ENCODE measurements at places on chromosomes 7 and 10. TPM values are rescaled to one million over a fixed set of nuclear protein-coding genes. Genes with fewer than 3 reads are reported as not detected.
A peak's percentile ranks its signal among the peaks of the same experiment; 100 is the strongest.

Gene TAF6
- total RNA-seq, result 34.9 TPM

Gene PLPP4
- 0.38 TPM for total RNA-seq

Gene ARMC3
- total RNA-seq, result not detected

- H3K27ac ChIP-seq, result no peak overlapping the region
- no peak overlapping the region for H3K4me3 ChIP-seq
- no peaks in the 10 kb centered on the region for H3K27me3 ChIP-seq
- DNase-seq, result no peak
- no peaks in the 10 kb centered on the region for H3K4me1 ChIP-seq
- H3K36me3 ChIP-seq, result no peaks in the 10 kb centered on the region
Observed at GRCh38 chr10:104492329-104492940, 138.8 kb downstream of the CFAP58 start.

GRCh38 chr7:47648275-47648925, 66.5 kb upstream of the TNS3 start:
- H3K4me1 ChIP-seq, result peaks cover 17% of the 10 kb centered on the region
- DNase-seq, result no peak
- no peaks in the 10 kb centered on the region for H3K36me3 ChIP-seq
- no peak overlapping the region for H3K27ac ChIP-seq
- H3K4me3 ChIP-seq, result no peak overlapping the region

GRCh38 chr10:111989136-111989911, 194.2 kb downstream of the GPAM start:
- H3K27ac ChIP-seq, result no peak overlapping the region
- no peaks in the 10 kb centered on the region for H3K27me3 ChIP-seq
- no peak overlapping the region for H3K4me3 ChIP-seq
- H3K4me1 ChIP-seq, result no peaks in the 10 kb centered on the region
- H3K36me3 ChIP-seq, result no peaks in the 10 kb centered on the region
- no peak for DNase-seq

DNA sequence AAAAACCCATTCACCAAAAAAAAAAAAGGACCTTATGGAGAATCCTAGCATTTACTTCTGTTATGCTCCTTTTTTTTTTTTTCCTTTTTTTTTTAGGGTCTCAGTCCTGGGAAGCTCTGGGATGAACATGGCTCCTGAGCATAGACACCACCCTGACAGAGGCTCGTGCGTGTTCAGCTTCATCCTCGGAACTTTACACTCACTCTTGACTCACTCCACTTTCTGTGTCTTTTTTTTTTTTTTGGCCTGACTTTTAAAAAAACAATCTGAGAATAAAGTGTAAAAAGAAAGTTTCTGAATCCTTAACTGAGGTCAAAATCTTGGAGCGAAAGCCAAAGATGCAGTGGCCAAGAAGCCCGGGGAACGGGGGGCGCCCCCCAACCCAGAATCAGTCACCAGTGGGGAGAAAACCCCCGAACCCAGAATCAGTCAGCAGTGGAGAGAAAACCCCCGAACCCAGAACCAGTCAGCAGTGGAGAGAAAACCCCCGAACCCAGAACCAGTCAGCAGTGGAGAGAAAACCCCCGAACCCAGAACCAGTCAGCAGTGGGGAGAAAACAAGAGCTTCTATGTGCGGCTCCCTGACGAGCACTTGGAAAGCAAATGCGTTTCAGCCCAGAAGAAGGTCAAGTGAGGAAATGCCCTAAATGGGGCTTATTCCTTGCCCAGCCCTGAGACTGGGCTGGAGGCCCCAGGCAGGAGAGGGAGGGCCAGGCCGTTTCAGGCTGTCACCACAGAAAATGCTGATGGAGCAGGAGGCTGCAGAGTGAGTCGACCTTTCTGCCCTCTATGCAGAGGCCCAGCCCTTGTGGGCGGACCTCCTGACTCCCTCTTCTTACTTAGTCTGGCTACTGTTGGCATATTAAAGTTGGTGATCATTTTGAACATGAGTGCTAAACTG, 19.0 kb upstream of the PFKP start:
- H3K27ac ChIP-seq, result no peak overlapping the region
- H3K4me1 ChIP-seq, result peaks cover 8% of the 10 kb centered on the region
- H3K36me3 ChIP-seq, result no peaks in the 10 kb centered on the region
- no peak overlapping the region for H3K4me3 ChIP-seq
- H3K27me3 ChIP-seq, result no peaks in the 10 kb centered on the region
- no peak for DNase-seq

GRCh38 chr7:22698767-22699166, 28.2 kb upstream of the IL6 start:
- H3K4me3 ChIP-seq, result no peak overlapping the region
- H3K36me3 ChIP-seq, result no peaks in the 10 kb centered on the region
- H3K27ac ChIP-seq, result no peak overlapping the region
- no peak for DNase-seq
- H3K4me1 ChIP-seq, result peaks cover 23% of the 10 kb centered on the region

- no peaks in the 10 kb centered on the region for H3K36me3 ChIP-seq
- no peak overlapping the region for H3K4me3 ChIP-seq
- H3K4me1 ChIP-seq, result no peaks in the 10 kb centered on the region
- no peak overlapping the region for H3K27ac ChIP-seq
Observed at GRCh38 chr10:8577686-8578085, 523.2 kb downstream of the GATA3 start.

GRCh38 chr10:73076360-73077183, 20.1 kb downstream of the P4HA1 start:
- DNase-seq, result no peak
- H3K4me1 ChIP-seq, result peaks cover 10% of the 10 kb centered on the region
- H3K4me3 ChIP-seq, result peak overlapping the region; percentile 7

DNA sequence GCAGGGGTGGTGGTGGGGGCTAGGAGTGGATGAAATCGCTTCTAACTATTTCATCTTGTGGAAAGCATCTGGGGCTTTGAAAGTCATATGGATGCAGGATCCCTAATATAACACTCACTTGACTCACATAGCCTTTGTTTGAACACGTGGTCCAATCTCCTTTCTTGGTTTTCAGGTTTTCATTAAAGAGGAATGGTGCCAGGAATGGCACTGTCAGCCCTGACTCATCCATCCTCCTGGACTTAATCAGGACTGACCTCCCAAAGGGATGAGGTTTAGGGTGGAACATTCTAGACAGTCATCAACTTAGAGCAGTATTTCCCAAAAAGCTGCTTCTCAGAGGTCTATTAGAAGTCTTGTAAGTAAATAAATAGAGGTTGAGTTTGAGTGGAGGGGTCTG, 162.0 kb upstream of the PLXNA4 start:
- no peaks in the 10 kb centered on the region for H3K36me3 ChIP-seq
- peaks cover 11% of the 10 kb centered on the region for H3K4me1 ChIP-seq
- H3K27me3 ChIP-seq, result no peaks in the 10 kb centered on the region
- H3K27ac ChIP-seq, result no peak overlapping the region
- DNase-seq, result no peak
- H3K4me3 ChIP-seq, result no peak overlapping the region

GRCh38 chr10:99341860-99342490, 12.8 kb downstream of the CNNM1 start:
- no peak for DNase-seq
- no peaks in the 10 kb centered on the region for H3K27me3 ChIP-seq

- no peak overlapping the region for H3K27ac ChIP-seq
- H3K36me3 ChIP-seq, result no peaks in the 10 kb centered on the region
- no peak overlapping the region for H3K4me3 ChIP-seq
- H3K27me3 ChIP-seq, result no peaks in the 10 kb centered on the region
- H3K4me1 ChIP-seq, result no peaks in the 10 kb centered on the region
Observed at GRCh38 chr7:23065974-23066373, 39.6 kb upstream of the KLHL7 start.

DNA sequence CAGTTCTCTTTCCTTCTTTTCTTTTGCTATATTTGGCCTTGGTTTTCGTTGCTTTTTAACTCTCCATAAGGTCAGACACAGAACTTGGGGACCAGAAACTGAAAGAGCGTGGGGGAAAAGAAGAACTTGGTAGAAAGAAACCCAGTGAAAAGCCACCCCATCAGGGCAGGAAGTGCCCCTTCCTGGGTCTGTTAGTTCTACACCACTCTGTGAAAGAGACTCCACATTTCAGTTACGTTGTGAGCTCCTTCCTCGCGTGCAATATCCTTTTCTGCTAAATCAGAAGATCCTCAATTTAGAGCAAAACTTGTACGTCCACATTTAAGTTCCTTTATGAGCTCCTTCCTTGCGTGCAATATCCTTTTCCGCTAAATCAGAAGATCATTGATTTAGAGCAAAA, 220.6 kb upstream of the FOXK1 start:
- no peaks in the 10 kb centered on the region for H3K4me1 ChIP-seq
- H3K27me3 ChIP-seq, result no peaks in the 10 kb centered on the region
- no peak overlapping the region for H3K4me3 ChIP-seq
- H3K27ac ChIP-seq, result no peak overlapping the region

DNA sequence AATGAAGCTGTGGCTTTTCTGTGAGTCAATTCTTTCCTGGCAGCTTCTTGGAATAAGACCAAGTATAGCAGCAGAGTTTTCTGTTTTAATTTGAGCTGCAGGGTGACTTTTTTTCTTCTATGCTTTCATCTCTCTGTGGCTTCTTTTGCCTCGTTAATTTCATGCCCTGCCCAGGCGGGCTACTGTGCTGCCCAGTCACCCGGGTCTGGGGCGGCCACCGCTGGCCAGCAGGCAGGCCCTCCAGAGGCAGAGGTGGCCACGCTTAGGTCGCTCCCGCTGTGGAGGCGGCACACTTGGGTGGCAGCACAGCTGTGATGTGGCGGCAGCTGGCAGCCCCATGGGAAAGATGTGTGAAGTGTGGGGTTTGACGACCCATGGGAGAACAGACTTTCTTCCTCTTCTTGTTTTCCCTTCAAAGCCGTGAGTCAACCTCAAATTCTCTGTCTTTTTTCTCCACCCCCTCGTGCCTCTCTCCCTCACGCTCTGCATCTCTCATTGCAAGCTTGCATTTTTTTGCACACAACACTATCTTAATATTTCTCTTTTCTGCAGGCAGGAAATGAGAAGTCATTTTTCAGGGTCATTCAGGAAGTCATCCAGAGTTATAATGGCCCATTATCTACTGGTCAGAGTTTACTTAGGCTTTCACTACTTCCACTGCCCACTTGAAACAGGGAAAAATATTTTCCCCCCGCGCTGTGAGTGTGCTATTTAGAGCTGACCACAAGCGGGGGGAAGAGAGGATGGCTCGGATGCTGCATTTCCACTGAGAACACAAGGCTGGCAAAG, 67.8 kb downstream of the EGFR start:
- no peaks in the 10 kb centered on the region for H3K27me3 ChIP-seq
- peak overlapping the region; percentile 69 for H3K27ac ChIP-seq
- H3K36me3 ChIP-seq, result no peaks in the 10 kb centered on the region
- H3K4me1 ChIP-seq, result peaks cover 29% of the 10 kb centered on the region

- H3K27ac ChIP-seq, result no peak overlapping the region
- H3K36me3 ChIP-seq, result no peaks in the 10 kb centered on the region
- H3K4me1 ChIP-seq, result no peaks in the 10 kb centered on the region
- H3K4me3 ChIP-seq, result no peak overlapping the region
Observed at GRCh38 chr10:18505456-18506118, 145.8 kb downstream of the NSUN6 start.

DNA sequence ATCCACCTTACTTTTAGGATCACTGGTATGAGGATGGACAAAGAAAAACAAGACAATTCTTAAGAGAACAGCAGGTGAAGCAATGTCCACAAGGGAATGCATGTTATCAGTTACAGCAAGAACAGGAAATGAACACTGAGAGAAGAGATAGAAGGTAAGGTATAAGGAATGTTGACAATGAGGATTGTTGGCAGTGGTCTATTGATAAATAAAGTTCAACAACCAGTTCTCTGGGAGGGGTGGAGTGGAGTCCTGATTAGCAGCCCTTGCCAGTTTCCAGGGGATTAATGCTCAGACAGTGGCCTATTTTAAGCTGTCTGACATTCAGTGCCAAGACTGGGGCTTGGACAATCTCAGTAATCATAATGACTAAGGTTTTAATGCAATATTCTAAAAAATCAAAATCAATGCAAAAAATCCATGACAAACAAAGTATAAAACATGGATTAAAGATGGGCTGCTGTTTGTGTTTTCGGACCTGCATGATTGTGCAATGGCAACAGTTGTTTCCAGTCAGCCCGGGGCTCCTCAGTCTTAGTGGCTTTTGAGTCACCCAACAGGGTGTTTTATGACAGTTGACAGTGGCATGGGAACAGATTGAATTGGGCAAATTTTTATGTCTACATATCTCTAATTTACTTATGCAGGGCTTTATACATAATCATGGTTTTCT, 13.8 kb upstream of the AKR1B1 start:
- H3K36me3 ChIP-seq, result no peaks in the 10 kb centered on the region
- H3K27me3 ChIP-seq, result no peaks in the 10 kb centered on the region
- no peaks in the 10 kb centered on the region for H3K4me1 ChIP-seq

- no peaks in the 10 kb centered on the region for H3K36me3 ChIP-seq
- no peak overlapping the region for H3K4me3 ChIP-seq
- no peaks in the 10 kb centered on the region for H3K4me1 ChIP-seq
- H3K27ac ChIP-seq, result no peak overlapping the region
Observed at GRCh38 chr7:13871008-13871407, 118.5 kb downstream of the ETV1 start.

DNA sequence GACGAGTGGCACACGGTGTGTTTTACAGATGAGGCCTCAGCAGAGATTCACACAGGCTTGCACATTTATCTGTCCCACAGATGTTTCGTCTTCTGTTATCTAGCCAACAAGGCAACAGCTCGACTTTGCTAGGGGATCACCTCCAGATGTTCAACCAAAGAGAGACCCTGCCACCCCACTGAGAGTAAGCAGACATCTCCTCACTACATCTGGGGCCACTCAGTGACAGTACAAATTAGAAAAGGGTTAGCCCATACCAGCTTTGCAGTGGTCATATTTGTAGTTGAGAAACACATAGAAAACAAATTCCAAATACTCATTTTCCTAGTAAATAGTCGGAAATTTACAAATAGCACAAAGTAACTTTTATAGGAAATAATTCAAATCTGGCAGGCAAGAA, 164.2 kb downstream of the HDAC9 start:
- no peak overlapping the region for H3K4me3 ChIP-seq
- H3K36me3 ChIP-seq, result no peaks in the 10 kb centered on the region
- no peak overlapping the region for H3K27ac ChIP-seq

DNA sequence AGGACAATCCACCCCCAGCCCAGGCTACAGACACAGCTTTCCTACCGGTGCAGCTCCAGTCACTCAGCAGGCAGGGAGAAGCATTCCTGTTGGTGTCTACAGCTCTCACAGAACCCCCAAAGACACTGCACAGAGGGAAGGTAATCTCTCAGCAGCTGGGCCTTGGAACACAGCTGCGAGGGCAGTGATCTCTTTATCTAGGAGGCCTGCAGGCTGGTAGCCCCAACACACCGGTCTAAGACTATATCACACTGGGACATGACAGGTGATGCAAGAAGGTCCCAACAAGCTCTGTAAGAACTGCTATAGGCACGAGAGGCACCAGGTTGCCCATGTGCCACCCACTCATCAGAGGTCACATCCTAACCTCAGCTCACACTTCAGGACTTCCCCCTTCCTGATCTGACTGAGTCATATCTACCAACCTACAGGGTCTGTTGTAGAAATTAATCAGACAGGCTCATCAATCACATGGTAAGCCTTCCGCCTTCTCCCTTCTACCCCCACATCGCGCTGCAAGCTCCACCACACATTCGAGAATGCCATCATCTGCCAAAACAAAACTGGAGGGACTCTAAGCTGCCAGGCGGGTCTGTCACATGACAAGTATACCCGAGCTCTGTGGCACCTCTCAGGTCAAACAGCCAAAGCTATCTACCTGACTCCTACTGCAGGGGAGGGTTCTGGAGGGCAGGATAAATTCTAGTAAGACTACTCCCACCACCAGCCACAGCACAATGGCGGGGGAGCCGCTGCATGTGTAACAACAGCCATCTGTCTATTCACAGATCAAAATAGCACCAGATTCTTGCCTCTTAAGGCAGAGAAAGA, 26.1 kb downstream of the FAM53B start:
- DNase-seq, result peak; percentile 69
- H3K27me3 ChIP-seq, result no peaks in the 10 kb centered on the region
- H3K4me3 ChIP-seq, result no peak overlapping the region
- peak overlapping the region; percentile 80 for H3K27ac ChIP-seq

Data from upper lobe of right lung (tissue), 1 donor.